ENCODE measurements at places on chromosomes 1 and 21.

- DNase-seq: no peak
- H3K27ac ChIP-seq: no peak overlapping the region
- no peak overlapping the region for H3K4me3 ChIP-seq
Measured at GRCh38 chr1:28744184-28744583, 7.4 kb downstream of the YTHDF2 start.

DNA sequence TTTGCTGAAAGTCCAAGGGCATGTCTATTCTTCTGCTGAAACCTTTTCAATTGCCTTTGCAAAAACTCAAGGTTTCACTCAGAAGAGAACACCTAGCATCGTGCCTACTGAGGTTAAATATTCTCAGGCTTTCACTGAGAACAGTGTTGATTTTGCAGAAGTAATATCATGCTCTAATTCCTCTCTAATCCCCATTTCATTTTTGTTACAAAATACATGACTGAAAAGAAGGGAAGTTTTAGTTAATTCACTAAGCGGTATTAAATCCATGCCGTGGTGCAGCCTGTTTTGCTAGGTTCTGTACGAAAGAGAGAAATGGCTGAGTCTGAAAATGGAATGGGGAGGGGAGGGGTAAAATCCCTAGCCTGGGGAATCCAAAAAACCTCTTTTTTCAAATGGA is 163.2 kb upstream of the CAMK1G start:
- no peak overlapping the region for H3K4me3 ChIP-seq
- no peaks in the 10 kb centered on the region for H3K36me3 ChIP-seq

- no peaks in the 10 kb centered on the region for H3K36me3 ChIP-seq
- no peaks in the 10 kb centered on the region for H3K4me1 ChIP-seq
- no peaks in the 10 kb centered on the region for H3K27me3 ChIP-seq
- no peak overlapping the region for H3K4me3 ChIP-seq
- no peak overlapping the region for H3K27ac ChIP-seq
Measured at GRCh38 chr1:31198150-31198549, 41.5 kb downstream of the NKAIN1 start.

- no peaks in the 10 kb centered on the region for H3K27me3 ChIP-seq
- no peak overlapping the region for H3K4me3 ChIP-seq
- H3K4me1 ChIP-seq: no peaks in the 10 kb centered on the region
- no peak overlapping the region for H3K27ac ChIP-seq
- no peak for DNase-seq
Measured at GRCh38 chr1:98157524-98158313, 236.9 kb upstream of the DPYD start.

Data from vagina (tissue), 2 donors.